ENCODE measurements at places on chromosomes 4 and X.

GRCh38 chrX:632366-633042, 1.9 kb downstream of the SHOX start:
- DNase-seq = no peak

GRCh38 chr4:176387571-176387970, 67.8 kb downstream of the SPCS3 start:
- DNase-seq = no peak

DNA sequence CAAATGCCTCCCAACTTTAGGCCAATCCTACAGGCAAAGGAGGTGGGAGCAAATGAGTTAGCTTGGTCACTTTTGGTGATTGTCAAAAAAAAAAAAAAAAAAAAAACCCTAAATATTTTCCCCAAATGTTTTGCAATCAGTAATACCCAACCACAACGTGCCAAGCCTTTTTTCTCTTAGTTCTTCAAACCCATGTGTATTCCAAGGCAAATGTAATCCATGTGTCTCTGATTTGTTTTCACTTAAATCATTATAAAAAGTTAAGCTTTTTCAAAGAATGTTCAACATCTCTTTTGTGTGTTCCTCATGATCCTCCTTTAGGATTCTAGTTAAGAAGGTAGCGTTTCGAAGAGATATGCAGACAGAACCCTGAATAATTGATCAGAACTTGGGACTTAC, 328.4 kb downstream of the PAPSS1 start:
- no peak for DNase-seq

DNA sequence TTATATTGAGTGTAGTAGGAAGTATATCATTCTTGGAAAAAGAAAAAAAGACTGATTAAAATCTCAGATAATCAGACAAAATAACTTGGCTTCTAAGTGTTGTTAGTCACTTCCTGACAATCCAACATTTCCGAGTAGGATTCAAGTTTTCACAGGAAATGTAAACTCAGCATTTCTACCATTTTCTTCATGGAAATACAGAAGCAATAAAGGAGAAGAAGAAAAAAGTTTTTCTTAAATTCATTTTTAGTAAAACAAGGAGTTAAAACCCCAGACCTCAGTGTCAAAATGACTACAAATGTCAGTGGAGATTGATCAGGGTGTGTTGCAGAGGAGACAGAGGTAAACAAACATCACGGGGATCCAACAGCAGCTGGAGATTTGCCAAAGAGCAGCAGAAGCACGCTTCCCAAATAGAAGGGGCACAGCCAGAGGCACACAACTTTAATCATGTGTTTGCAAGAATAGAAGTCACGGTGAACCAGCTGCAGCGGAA, 129.3 kb upstream of the FAM9B start:
- no peak for DNase-seq

- no peak for DNase-seq
Observed at GRCh38 chrX:129786210-129786651, 6.5 kb downstream of the SASH3 start.

DNA sequence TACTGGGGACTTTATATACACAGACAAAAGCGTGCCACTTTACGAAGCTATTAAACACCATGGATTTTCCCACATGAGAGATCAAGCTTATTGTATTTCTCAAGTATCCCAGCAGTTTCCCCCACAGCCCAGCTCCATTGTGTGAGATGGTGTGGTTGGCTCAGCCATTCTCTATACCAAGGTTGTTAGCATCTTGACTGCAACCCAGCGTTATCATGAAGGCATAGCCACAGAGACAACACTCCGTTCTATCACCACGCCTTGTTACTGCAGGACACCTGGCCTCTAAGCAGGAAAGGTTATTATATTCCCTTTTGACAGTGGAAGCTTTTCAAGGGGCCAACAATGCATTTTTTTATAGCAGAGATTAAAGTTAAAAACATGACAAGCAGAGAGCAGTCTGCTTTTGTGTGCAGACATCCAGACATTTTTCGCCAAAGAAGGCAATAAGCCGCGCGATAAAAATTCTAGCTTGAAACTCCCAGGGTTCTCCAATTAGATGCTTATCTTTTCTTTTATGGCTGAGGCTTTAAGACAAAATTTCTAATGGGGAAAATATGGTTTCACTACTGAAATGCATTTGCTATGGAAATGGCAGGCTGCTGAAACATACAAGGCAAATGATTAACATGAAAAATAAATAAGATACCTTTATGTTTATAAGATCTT, 206.1 kb downstream of the MID1 start:
- DNase-seq = no peak

- no peak for DNase-seq
Observed at GRCh38 chr4:24144381-24144780, 254.5 kb upstream of the PPARGC1A start.

- DNase-seq = no peak
Observed at GRCh38 chrX:20432746-20433387, 166.2 kb upstream of the RPS6KA3 start.

- DNase-seq = no peak
Observed at GRCh38 chrX:67726018-67726417, 182.2 kb downstream of the AR start.

DNA sequence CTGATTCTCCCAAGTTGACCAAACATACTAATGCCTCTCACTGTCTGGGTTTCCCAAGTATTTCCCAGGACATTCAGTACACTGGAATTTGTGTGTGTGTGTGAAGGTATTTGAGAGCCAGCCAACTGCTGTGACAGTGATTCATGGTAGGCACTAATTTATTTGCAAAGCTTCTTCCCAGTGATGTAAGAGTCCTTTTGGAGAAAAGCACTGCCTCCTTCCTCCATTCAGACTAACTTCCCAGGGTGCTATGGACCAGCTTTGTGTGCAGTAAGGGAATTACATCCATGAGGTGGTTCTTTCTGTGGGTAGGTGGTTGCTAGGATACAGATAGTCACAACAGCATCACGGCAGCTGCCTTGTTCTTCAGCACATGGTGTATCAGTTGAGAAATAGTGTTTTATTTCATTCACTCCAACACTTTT, 8.7 kb downstream of the EGF start:
- DNase-seq = no peak

- DNase-seq = no peak
Observed at GRCh38 chr4:147423229-147423628, 57.7 kb upstream of the EDNRA start.

DNA sequence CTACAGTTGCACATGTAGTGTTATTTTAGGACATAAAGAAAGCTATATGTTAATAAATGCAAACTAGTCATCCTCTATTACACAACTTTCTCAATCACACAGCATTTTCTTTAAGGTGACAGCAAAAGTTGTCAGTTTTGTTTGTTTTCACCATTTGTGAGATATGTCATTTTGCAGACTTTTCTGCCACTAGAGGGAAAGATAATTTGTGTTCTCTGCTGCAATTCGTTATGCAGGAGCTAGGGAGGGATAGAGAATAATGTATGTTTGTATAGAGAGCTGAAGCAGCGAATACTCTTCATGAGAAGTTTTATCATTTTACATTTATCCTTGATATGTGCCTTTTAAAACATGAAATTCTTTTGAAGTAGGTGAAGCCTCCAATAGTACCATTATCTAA, 670.6 kb upstream of the ATOH1 start:
- no peak for DNase-seq

DNA sequence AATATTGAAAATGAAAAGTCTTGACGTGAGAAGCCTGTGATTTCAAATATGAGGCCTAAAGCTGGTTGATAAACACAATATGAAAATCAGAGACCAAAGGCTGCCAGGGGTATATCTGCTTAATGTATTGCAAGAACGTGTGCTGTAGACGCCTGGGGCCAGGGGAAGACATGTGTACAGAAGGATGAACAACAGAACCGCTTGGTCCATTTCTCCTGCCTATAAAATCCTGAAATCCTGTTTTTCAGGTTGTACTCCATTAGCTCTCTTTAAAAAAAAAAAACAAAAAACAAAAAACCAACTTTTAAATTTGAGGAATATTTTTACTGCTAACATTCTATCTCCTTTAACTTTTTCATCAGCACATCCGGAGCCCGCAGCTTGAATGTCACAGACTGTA, 109.2 kb downstream of the STOX2 start:
- no peak for DNase-seq

DNA sequence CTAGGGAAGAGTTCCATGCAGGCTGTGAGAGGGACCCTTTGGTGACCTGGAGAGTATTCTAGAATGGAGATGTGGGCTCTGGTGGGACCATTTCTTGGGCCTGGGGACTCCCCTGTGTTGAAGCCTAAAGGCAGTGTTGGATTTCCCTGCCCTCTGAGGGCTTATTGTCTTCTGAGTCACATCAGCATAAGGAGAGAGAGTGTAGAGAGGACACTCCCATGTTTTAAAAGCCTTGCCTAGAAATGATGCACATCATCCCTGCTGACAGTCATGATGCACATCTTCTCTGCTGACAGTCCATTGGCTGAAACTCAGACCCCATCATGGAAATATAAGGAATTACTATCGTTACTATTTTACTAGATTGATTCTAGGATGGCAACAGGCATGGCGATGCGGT, 51.9 kb downstream of the FAM114A1 start:
- no peak for DNase-seq

DNA sequence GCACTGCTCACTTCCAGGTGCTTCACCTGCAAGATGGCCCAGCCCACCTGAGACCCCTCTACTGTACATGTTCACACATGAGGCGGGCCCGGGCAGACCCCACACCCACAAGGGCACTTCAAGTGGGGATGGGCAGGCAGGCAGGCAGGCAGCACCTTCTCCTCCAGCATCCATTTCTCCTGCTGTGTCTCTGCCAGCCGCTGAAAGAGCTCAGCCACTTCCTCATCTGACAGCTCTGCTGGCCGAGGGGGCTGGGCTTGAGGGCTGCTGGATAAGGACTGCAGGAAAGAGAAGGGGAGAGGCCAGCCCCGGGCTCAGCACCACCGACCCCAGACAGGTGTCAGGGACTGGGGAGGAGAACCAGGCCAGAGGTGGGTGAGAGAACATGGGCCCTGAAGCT, 4.4 kb upstream of the KCND1 start:
- DNase-seq = no peak

DNA sequence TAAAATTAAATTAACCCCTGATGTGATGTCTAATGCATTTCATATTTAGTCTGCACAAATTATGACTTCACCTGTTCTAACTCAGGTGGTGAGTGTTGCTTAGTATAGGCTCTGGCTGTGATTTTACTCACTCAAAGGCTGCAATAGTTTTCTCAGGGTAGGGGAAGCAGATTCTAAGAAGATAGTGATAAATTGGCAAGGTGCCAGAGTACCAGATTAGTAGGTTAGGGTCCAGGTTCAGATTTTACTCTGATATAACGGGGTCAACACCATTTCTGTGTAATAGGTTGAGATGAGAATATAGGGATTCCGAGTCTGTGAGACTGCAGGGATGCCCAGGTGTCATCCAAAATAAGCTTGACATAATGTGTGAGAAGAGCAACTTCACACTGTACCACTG, 1049.6 kb downstream of the STIM2 start:
- DNase-seq = no peak

DNA sequence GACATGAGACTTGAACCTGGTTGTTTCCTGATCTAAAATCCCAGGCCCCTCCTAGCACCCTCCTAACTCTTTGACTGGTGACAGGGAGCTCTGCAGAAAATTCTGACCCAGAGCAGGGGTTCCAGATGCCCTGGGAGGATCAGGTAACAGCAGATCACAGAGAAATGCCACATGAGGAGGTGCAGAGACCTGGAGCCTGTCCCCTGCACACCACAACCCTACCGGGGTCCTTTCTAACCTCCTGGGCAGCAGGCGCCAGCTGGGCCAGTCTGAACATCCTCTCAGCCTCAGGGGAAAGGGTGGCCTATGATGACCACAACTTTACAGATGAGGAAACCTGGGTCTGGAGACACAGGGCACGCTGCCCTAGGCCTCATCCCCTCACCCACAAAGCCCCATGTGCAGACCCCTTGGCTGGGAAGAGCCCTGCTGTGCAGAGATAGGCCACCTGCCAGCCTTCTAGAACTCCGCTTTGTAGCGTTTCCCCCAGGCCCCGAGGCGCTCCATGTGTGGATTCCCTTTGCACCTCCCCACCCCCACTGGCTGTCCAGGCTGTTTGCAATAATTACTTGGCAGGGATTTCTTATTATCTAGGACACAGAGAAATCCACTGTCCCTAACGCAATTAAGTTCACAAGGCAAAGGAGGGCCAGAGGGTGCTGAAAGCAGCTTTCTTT, 36.5 kb downstream of the WDR1 start:
- DNase-seq = no peak

DNA sequence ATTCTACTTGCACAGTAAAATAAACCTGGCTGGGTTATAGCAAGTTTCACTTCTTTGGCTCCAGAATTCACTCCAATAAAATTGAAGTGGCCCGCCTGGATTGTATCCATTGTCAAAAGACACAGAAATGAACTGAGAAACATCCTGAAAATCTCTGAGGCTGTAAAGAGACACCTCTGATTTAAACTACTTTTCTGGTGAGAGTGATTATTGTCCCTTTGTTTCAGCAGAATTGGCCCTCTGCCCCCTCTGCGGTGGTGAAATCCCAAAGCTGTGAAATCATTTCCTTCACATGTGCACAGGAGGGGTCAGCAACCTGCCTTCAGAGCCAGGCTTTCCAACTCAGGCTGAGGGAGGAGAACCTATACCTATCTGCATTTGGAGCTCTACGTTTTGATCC, 23.0 kb downstream of the GAB3 start:
- no peak for DNase-seq

DNA sequence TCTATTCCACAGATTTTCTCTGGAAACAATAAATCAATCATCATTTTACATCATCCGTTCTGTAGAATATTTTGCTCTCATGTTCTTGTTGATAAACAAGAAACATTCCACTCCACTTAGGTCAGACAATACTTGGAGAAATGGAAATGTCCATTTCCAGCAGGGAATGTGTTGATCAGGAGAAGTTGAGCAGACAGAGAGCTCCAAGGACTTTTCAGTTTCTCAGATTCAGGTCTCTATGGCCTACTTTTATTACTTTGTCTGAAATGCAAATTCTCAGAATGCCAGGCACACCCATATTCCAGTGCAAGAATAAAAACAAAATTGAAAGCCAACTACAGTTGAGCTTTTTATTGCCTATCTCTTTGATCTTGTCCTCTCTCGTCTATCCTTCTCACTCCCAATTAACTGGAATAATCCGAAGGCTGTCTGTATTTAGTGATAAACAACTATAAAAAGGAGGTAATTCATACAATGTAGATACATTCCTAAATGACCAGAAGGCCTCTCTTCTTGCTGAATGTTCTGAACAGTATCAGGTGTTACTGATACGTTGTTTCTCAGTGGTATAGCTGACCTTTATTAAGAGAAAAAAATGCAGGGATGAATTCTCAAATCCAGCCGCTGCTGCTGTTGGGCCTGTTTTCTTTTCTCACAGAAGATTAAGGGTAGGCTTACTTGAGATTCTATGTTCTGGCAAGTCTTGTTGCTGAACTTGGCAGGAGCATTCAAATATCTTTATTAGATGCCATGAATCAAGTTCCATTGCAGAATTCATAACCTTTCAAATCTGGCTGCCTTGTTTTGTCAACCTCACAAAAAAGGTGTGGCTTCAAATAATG, 72.1 kb downstream of the HPGD start:
- no peak for DNase-seq

- DNase-seq = peak; percentile 47
Observed at GRCh38 chr4:42965326-42965725, 72.8 kb downstream of the GRXCR1 start.
